ENCODE measurements at places on chromosomes 16 and 17.

GRCh38 chr16:12758670-12759558, 44.8 kb downstream of the CPPED1 start:
- DNase-seq = no peak

DNA sequence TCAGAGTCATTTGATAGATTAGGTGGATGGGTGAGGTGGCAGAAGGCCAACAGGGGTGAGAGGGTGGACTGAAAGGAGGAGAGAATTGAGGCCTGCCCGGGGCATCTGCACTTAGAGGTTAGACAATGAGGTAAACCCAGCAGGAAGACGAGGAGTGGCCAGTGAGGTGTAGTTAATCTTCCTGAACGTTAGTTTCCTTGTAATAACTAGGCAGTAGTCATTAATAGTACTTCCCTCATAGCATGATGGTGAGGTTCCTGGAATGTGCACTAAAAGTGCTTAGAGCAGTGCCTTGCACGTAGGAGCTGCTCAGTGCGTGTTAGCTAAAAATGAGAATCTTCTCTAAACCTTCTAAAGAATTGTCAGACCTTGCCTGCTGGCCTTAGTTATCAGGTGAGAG, 13.5 kb upstream of the KSR1 start:
- DNase-seq = no peak

DNA sequence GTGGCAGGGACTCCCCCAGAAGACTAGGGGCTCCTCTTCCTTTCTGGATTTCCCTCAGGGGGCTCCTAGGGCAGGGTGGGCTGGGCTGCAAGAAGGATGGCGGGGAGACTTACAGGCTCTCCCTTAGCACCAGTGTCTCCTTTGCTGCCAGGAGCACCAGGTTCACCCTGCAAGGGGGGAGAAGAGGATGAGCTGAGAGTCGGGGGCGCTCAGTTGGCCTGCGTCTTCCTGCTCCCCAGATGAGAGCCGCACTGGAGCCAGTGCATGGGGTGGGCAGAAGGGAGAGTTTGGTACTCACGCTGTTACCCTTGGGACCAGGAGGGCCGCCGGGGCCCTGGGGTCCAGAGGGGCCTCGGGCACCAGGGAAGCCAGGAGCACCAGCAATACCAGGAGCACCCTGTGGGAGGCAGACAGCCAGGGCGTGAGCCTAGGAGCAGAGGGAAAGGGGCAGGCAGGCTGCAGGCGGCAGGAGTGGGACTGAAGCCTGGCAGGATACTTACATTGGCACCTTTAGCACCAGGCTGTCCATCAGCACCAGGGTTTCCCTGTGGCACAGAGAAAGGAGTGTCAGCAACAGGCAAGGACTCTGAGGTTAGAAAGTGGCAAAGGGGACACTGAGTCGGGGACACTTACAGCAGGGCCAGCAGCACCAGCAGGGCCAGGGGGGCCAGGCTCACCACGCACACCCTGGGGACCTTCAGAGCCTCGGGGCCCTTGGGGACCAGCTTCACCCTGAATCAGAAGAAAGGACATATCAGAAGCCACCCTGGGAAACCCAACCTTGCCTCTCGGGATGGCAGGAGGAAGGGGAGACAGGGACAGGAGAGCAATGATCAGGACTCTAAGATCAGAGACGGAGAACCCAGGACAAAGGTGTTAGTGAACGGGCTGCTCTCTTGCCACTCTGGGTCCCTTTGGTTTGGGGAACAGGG, 6.2 kb downstream of the COL1A1 start:
- DNase-seq = no peak

DNA sequence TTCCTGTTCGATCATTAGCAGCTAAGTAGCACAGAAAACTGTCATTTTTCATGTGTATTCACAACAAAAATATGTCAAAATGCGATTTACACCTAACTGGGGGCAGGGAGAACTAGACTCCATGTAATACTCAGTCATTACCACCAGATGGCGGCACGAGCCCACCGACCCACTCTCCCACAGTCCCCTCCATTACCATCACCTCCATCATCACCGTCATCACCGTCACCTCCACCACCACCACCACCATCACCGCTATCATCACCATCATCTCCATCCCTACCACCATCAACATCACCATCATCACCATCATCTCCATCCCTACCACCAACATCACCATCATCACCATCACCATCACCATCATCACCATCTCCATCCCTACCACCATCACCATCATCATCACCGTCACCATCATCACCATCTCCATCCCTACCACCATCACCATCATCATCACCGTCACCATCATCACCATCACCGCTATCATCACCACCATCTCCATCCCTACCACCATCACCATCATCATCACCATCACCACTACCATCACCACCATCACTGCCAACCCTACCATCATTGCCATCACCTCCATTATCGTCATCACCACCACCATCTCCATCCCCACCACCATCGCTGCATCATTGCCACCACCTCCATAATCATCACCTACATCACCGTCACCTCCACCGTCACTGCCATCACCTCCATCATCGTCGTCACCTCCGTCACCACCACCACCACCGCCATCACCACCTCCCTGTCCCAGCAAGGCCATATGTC, 14.4 kb downstream of the NDUFAF8 start:
- no peak for DNase-seq

- DNase-seq = no peak
Observed at GRCh38 chr17:78986649-78987328, 7.1 kb upstream of the LGALS3BP start.

- no peak for DNase-seq
Observed at GRCh38 chr16:86249631-86250030, 260.7 kb upstream of the FOXF1 start.

- DNase-seq = no peak
Observed at GRCh38 chr17:35700150-35700549, 31.3 kb upstream of the RASL10B start.

- peak; percentile 14 for DNase-seq
Observed at GRCh38 chr16:3716831-3717234, 491 bp downstream of the TRAP1 start.

DNA sequence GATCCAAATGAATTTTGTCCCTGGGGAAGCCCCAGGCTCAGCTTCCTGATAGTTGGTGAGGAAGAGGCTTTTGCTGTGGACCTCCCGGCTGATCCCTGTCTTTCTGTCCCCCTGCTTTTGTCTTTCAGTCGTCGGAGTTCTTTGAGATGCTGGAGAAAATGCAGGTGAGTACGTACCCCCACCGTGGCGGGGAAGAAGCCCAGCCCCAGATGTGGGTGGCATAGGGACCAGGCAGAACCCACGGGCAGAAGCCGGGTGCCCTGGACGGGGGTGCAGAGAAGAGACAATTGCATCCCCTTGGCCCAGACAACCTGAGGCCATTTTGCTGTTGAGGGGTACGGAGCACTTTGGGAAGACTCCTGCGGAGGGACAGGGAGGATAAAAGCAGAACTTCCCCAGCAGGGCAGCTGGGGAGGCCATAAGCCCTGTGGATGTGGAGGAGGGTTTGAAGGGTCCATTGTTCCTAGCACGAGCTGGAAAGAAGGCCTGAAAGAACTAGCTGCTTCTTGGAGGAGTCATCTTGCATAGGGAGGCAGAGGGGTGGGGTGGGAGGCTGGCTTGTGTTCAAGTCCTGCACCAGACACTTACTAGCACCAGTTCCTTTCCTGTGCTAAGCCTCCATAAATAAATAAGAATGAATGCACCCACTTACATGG, 105.6 kb downstream of the OR1D5 start:
- no peak for DNase-seq

- DNase-seq = no peak
Observed at GRCh38 chr16:84361546-84361945, 6.8 kb upstream of the ATP2C2 start.

DNA sequence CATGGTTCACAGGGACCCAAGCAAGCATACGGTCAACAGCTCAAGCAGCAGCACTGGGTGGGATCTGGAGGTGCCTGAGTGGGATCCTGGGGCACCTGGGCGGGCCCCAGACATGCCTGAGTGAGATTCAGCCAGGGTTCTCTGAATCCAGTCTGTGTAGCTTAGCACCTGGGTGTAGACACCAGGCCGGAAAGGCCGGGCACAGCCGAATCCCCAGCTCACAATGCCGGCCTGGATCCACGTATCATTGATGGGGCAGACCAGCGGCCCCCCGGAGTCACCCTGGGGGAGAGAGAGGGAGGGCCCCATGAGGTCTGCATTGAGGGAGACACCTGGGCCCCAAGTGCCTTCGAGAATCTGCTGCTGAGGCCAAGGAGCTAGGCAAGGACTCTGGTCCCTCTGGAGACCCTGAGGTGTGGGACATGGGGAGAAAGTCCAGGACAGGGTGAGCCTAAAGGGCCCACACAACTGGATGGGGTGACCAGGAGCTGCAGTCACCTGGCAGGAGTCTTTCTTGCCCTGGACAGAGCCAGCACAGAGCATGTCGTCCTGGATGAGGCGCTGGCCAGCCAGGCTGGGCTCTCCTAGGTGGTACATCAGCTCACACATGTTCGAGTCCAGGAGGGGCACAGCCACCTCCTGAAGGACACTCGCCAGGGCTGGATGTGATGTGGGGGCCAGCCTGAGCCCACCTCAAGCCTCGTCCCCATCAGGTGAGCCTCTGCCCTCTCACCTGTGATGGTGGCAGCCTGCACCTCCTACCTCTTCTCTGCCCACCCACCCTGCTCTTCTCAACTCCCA, 9.7 kb downstream of the ZG16B start:
- DNase-seq = no peak

DNA sequence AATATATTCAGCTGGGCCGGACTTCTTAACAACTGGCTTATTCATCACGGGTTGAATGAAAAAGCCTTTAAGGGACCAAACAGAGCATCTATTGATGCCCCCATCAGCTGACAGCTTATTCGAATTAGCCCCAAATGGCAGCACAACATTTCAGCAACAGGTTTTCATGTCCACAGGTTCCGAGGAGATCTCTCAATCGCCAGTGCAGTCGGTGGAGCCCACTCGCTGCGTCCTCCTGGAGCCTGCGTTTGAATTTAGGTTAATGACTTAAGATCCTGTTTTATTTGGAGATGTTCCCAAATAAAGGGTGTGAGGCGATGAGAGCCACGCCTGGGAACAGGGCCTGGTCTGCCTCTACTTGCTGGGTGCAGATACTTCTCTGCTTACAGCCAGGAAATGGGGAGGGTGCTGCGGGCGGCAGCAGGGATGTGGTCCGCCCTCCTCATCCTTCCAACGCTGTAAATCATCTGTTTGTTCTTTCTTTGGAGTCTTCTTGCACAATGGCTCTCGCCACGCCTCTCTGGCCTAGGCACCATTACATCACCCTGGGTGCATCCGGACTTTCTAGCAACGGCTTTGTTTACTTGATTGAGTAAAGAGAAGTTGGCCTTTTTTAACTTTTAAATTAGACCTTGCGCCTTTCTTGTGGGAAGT, 22.6 kb downstream of the NDE1 start:
- DNase-seq = peak; percentile 5

DNA sequence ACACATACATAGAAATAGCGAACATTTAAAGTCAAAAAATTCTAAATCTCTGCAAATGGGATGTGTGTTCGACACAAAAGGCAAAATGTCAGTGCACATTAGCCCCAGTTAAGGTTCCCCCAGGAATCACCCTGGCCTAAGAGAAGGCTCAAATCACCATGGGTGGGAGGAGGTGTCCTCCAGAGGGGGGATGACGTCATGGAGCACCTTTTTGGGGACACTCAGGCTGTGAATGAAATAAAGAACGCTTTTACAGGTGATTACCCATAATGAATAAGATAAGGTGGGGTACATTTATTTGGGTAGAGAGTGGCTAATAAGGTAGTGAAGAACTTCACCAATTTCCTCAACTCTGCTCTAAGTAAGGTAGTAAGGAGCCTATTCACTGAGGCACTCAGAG, 26.4 kb downstream of the WNT3 start:
- no peak for DNase-seq

- no peak for DNase-seq
Observed at GRCh38 chr17:76327696-76328095, 19.6 kb upstream of the QRICH2 start.

DNA sequence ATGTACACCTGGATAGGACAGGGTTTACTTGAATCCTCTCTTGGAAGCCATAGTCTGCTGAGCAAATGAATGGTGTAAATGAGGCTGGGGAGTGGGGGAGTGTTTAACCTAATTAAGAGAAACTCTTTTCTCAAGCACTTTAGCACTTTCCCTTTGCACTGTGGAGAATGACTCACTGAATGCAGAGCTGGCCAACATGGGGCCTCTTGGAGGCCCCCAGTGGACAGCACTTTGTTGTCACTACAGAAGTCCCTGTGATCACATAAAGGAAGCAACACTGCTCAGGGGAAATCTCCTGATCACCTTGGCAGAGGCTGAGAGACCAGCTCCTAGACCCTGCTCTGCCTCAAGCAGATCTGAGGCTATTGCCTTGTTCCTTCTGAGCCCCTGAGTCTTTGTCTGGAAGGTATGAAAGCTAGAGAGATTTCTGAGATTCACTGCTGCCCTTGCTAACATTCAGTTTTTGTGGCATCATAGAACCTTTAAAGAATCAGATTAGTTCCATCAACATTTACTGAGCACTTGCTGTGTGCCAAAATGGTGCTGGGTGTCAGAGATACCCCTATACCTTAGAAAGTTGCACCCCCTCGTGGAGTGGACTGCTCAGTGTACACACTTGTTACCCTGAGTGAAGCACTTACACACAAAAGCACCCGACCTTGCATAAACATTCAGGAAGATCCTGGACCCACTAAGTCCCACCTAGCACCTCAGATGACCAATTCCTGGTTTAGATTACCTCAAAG, 230.1 kb upstream of the CCL2 start:
- no peak for DNase-seq

DNA sequence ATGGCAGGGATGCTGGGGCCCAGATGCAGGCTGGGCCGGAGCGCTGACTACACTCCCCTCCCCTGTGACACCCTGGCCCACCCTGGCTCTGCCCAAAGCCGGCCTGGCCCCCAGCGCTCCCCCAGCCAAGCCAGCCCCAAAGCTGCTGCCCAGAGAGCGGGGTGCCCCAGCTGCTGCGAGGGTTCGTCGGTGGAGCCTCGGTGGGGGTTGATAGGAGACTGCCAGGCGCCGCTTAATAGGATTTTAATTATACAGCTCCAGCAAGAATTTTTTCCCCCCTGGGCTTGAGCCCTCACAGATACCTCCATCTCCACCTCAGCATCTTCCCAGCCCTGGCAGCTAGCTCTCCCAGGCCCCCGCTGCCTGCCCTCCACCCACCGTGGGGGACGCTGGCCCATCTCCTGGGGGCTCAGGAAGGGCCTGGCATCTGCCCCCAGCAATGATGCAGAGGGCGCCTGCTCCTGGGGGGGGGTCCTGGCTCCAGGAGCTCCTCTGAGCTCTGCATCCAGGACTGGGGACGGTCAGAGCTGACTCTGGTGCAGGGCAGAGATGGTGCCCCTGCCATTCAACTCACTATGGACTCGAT, 36.8 kb upstream of the DLX4 start:
- no peak for DNase-seq

- DNase-seq = no peak
Observed at GRCh38 chr16:67299269-67299668, 19.9 kb downstream of the PLEKHG4 start.

- no peak for DNase-seq
Observed at GRCh38 chr17:17119533-17119932, 77.3 kb downstream of the MPRIP start.

DNA sequence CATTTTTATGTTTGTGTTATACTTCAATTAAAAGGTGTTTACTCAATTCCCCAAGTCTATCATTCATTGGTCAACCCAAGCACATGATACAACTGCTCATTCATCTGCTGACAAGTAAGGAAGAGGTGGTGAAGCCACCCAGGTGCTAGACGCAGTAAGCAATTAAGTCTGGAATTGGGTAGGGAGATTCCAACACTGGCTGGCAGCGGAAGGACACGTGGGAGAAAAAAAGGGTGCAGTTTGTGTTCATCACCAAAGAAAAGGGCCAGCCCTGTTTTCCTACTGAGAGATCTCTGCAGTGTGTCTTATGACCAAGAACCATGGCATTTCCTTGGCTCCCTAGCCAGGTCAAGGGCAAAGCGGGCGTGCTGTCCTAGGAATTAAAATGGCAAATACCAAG, 11.8 kb upstream of the ZNF23 start:
- DNase-seq = no peak

Measured in activated CD8-positive, alpha-beta memory T cell treated with anti-CD3 and anti-CD28 coated beads for 48 hours (primary cell).